ENCODE measurements at places on chromosomes 11 and 22.

DNA sequence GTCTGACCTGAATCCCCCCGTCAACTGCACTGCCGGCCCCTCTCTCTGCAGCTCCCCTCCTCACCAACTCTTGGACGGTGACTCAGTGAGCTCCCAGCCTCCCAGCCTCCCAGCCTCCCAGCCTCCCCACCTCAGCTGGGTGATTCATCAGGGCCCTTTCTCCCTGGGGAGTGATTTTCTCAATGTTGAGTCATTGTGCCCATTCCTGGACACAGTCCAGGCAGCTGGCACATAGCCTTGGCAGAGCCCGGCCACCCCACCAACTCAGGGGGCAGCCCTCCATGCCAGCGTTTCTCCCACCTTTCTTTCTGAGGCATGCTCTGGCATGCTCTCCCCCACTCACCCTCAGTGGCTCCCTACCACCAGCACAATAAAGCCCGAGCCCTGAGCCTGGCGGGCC lies 30.7 kb downstream of the PDE2A start:
- no peak for DNase-seq

DNA sequence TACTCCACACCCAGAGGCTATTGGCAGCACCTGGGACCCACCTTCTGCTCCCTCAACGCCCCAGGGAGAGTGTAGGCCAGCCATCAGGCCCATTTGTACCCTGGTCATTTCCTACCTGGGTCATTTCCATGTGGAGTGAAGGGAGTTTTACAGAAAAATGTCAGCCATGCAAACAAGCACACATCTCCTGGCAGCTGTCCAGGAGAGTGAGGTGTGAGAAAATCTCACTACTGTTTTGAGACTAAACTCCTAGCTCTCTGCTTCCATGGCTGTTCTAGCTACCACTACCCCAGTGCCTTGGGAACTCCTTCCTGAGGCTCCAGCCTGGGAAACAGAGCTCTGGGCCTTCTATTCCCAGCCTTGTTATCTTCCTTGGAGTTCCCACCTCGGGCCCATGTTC lies 2.8 kb upstream of the TMPRSS13 start:
- DNase-seq = no peak

DNA sequence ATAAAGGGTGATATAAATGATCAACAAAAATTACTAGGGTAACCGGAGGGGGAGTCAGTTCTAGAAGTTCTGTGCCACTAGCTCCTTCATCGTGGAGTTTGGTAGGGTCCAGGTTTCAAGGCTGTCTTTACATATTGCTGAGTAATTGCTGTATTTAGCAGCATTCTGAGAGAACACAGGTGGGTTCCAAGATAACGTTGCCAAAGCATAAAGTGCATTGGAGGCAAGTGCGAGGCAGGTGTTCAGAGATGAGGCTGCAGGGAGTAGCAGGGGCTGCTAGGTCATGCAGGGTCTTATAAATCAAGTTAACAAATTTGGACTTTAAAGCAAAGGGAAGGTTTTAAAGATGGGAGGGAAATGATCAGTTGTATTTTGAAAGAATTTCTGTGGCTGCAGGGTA lies 17.8 kb downstream of the SGSM3 start:
- no peak for DNase-seq

DNA sequence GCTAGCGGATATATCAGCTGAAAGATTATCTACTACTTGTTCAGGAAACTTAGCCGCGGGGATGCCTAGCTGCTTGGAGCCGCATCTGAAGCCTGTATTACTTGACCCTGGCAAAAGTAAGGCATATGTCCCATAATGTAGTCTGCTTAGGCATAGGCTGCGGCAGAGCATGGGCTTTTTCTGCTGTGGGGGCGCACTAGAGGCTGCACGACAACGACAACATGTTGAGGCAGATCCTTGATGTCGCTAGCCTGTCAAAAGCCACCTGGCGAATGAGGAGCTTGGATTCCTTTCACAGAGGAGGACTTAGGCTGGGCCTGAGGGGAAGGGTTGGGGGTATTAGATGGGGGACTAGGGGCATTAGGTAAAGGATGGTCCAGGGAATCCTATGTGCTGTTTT lies 1.1 kb upstream of the OR52N2 start:
- no peak for DNase-seq

- no peak for DNase-seq
These were observed 250.3 kb upstream of the TBCEL start for GRCh38 chr11:120773501-120774031.

Measured in fibroblast of skin of abdomen (primary cell).